ENCODE measurements at places on chromosomes 12 and 14. TPM values are rescaled to one million over a fixed set of nuclear protein-coding genes. Genes with fewer than 3 reads are reported as not detected.

DNA sequence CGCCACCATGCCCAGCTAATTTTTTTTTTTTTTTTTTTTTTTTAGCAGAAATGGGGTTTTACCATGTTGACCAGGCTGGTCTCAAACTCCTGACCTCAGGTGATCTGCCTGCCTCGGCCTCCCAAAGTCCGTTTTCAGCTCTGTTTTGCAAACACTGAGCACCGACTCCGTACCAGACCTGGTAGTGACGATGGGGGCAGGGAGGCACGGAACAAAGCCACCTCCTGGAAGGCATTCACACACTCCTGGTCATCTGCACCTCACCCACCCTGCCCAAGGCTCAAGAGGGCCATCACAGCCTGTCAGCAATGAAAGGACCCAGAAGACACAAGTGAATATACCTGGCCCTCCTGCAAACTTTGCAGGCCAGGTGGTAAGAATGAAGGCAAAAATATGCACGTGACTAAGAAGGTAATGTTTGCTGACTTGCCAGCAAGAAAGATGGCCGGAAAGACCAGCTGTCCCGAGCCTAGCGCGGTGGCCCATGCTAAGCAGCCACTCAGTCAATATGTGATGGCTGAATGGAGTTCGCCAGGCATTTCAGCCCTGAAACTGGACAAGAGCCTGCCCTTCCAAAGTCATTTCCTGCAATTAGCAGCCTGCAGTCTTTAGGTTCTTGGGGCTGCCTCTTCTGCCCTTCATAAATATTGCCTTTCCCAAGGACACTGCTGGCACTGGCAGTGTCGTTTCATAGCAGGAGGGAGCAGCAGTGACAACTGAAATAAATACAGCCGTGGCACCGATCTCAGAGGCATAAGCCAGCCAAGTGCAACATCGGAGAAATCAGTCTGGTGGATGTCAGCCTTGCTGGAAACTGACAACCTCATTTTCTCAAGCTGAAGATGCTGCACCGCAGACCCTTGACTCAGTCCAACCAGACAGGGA lies 17.6 kb downstream of the MMAB start:
- peak; percentile 21 for DNase-seq

OVCH1 gene
- 0.07 TPM for polyA plus RNA-seq

FGF6 gene
- not detected for polyA plus RNA-seq

- DNase-seq = no peak
Measured at GRCh38 chr12:113758165-113758924, 207.8 kb downstream of the RBM19 start.

DNA sequence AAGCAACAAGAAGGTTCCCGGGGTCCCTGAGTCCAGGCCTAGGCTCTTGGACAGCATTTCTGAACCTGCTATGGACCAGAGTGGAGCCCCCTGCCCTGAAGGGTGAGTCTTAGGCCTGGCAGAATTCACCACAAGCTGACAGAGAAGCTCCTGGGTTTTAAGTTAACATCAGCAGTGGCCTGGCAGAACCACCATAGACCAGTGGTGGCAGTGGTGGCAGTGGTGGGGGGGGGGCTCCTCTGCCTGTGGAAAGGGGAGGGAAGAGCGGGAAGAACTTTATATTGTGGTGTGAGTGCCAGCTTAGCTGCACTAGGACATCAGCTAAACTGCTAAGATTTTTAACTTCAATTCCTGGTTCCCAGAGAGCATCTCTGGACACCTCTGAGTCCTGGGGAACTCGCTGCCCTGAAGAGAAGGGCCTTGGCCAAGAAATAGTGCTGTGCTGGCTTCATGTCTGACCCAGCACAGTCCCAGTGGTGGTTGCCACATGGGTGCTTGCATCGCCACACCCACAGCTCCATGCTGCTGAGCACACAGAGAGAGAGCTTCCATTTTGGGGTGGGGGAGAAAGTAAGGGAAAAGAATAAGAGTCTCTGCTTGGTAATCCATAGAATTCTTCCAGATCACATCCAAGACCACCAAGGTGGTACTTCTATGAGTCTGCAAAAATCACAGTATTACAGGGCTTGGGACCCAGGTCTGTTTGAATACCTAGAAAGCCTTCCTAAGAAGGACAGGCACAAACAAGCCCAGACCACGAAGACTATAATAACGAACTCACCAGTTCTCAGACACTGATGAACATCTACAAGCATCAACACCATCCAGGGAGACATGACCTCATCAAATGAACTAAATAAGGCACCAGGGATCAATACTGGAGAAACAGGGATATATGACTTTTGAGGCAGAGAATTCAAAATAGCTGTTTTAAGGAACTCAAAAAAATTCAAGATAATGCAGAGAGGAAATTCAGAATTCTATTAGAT lies 20.4 kb upstream of the RNF212B start:
- DNase-seq = no peak

DNA sequence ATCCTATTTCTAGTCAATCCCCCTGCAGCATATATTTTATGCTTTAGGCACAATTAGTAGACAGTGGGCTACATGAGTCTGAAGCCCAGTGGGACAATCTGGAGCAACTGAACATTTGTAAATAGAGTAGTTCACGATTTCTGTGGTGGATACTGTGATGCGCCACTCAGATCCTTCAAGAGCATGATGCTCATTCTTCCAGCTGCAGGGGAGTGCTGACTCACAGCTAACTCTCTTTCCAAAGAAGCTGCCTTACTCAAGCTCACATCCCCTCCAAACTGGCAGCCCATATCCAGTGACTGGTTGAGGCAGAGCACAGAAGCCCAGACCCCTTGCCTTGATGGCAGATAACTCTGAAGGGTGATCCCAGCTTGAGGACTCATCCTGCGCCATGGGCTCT lies 224.2 kb upstream of the EEA1 start:
- no peak for DNase-seq

- no peak for DNase-seq
Measured at GRCh38 chr14:25095736-25096437, 45.9 kb upstream of the STXBP6 start.

RPL6 gene
- polyA plus RNA-seq = 1,137 TPM

GRCh38 chr12:1318327-1319031 lies 275.9 kb downstream of the FBXL14 start:
- DNase-seq = peak; percentile 64

DNA sequence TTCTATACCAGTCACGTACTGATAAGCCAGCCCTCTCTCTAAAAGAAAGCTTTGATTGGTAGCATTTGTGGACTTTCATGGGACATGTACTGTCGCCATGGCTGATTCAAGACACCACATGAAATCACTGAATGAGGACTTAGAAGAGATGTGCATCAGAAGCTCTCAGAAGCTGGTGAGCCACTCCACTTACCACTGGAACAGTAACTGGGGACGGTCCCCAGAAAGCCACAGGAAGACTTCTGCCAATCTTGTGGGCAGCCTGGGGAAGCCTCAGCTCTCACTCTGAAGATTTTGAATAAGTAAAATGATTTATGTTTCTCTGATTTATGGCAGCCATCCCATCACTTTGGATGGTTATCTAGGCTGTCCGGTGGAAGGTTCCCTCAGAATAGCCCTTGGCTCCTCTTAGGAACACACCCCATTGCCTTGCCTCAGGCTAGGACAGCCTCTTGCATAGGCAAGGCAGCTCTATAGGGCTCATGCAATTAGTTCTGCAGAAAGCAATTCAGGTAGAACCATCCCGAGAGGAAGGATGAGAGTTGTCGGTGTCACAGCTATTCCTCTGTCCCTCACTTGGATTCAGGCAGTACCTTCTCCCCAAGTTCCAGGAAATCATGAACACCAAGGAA lies 9.8 kb downstream of the DHRS1 start:
- DNase-seq = no peak

- DNase-seq = no peak
Measured at GRCh38 chr12:53733051-53733806, 6.0 kb upstream of the CALCOCO1 start.

- no peak for DNase-seq
Measured at GRCh38 chr14:89125216-89125615, 291.8 kb downstream of the FOXN3 start.

DNA sequence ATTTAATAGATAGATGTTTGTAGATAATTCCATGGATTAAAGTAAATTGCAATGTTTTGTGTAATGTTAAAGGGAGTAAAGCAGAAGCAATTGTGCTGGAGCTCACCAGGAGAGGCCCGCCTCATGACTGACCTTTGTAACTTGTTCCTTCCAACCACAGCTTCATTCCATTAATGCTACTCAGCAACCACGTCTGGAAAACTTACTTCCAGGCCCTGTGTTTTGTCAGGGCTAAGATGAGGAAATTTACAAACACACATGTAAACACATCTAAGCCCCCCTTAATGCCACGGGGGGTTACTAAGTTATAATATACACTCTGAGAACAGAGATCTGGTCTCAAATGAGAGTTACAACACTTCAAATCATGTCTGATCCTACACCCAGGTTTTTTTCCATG lies 12.4 kb downstream of the LUM start:
- DNase-seq = no peak

- DNase-seq = no peak
Measured at GRCh38 chr12:131218923-131219669, 265.4 kb downstream of the ADGRD1 start.

- DNase-seq = no peak
Measured at GRCh38 chr12:27952510-27952909, 20.0 kb downstream of the PTHLH start.

DNA sequence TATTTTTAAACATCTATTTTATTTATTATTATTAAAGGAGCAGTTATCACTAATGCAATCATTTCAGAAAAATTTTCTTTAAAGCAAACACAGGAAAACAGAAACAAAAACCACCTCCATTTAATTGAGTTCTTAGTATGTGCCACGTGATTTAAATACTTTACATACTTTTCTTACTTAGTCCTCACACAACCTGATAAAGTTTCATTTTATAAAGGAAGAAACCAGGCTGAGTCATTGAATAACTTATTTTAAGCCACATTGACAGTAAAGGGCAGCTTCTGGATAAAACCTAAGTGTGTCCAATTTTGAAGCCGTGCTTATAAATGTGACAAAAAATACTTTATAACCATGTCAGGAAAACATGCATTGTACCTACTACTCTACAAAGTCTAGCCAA lies 57.1 kb upstream of the PCED1B start:
- DNase-seq = no peak

GRCh38 chr14:57659052-57659451 lies 165.4 kb upstream of the CCDC198 start:
- no peak for DNase-seq

CCDC175 gene
- not detected for polyA plus RNA-seq

GRCh38 chr14:77923131-77923936 lies 123.4 kb downstream of the ADCK1 start:
- DNase-seq = no peak

DNA sequence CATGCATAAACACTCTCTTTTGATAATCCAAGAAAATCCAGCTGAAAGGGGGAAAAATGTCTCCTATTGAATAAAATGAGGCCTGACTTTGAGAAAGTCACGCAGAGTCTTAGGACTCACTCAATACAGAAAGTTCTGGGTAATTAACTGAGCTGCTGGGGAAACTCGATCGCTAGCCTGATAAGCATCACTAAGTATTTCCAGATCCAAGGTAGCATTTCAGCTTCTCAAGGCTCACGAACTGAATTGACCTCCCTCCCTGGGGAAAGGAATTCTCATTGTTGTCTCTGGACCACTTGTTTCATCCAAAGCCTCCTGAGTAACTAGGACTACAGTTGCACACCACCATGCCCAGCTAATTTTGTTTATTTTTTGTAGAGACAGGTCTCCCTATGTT lies 13.8 kb upstream of the ANAPC5 start:
- DNase-seq = no peak

DNA sequence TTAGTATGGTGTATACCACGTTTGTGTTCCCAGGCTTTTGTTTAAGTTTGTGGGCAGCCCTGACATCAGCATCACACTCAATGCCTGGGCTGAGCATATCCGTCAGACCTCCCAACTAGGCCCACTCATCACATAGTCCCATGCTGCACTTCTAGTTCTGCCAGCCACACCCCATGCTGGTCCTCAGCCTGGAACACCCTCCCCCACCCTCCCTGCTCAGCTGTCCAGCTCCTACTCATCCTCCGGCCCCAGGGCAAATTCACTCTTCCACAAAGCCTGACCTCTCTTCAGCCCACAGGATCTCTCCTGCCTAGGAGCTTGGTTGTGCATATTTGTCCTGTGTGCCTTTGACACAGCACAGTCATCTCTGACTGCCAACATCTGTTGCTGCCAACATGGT lies 3.9 kb upstream of the ENDOU start:
- no peak for DNase-seq

HCAR3 gene
- 0.05 TPM for polyA plus RNA-seq

DNA sequence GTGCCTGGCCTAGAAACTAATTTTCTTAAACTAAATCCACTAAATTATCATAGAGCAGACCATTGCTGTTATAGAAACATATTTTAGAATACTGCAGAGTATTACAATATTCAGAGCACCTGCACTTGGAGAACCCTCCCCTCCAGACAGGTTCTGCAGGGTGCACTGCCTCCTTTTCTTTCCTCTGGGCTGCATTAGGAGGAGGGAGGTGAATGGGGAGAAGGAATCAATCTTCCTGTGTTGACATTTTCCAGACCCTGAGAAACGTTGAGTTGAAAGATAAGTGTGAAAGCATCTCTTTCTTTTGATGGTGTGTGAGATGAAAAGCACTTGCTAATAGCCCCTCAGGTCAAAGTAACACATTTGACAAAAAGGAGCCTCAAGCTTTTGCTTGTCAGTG lies 7.3 kb downstream of the SYNE2 start:
- DNase-seq = no peak

RERG gene
- polyA plus RNA-seq = 9.1 TPM

GRCh38 chr12:115097416-115097815 lies 413.4 kb upstream of the TBX3 start:
- no peak for DNase-seq

PMCH gene
- not detected for polyA plus RNA-seq

GRCh38 chr14:29054119-29054518 lies 287.5 kb downstream of the FOXG1 start:
- DNase-seq = no peak

SIX4 gene
- polyA plus RNA-seq = 1.1 TPM

GRCh38 chr12:16224196-16224595 lies 53.3 kb downstream of the SLC15A5 start:
- DNase-seq = no peak

DNA sequence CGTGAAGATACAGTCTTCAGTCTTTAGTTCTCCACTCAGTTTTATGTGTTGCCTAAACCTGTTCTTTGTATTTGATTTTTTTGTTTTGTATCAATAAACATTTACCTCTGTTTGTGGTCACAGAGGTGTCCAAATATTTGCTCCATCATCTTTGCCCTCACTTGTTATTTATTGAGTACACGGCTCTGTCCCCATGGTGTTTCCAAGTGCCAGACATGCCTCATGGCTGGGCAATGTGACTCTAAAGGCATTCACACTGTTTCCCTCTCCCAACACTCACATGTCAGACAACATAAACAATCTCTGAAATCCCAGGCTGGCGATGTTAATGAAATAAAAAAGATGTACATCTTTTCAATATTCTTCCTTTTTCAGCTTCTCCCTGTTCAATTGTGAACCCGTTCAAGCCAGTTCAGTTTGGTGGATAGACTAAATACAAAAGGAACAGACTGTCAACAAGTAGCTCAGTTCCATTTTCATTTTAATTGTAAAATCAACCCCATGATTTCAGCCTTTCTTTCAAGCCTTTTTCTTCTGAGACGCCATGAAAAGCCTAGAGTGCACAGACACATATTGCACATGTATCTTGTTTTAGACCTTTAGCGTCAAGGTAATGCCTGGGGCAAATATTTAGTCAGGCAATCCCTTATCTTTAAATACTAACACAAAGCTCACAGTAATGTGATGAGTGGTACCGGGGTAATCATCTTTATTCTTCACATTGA lies 680.7 kb downstream of the GALC start:
- DNase-seq = no peak
